ENCODE measurements at places on chromosomes 2 and 18. TPM values are rescaled to one million over a fixed set of nuclear protein-coding genes. Genes with fewer than 3 reads are reported as not detected.

The CDK5R2 gene
- total RNA-seq: not detected

The ANKRD62 gene
- total RNA-seq: not detected

The CTLA4 gene
- 0.19 TPM for total RNA-seq

The SPHKAP gene
- 107 TPM for total RNA-seq

The CYP26B1 gene
- 5.4 TPM for total RNA-seq

The IL1RN gene
- total RNA-seq: 0.89 TPM

The LPIN1 gene
- 64.6 TPM for total RNA-seq

The ABCG8 gene
- total RNA-seq: 0.32 TPM

The ADRA2B gene
- total RNA-seq: 6.9 TPM

The CIDEA gene
- 1.7 TPM for total RNA-seq

The ALPI gene
- total RNA-seq: not detected

The TXNDC2 gene
- not detected for total RNA-seq

The UGT1A9 gene
- not detected for total RNA-seq

Data from Right ventricle myocardium inferior (tissue), 1 donor.